RPMI8226 (cell line): ENCODE measurements at places on chromosomes 5 and 9.

DNA sequence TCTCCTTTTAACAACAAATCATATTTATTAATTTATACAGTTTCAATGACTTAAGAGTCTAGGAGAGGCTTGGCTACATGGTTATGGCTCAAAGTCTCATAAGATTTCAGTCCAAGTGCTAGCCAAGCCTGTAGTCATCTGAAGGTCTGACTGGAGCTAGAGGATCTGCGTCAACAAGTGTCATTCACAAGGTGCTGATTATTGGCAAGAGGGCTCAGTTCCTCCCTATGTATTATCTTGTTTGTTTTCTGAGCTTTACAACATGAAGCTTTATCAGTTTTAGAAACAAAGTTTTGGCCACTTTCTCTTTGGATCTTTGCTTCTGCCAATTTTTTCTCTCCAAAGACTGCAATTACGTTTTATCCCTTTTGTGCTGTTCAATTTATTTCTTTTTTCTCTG is 94.7 kb downstream of the RICTOR start:
- no peak for DNase-seq

DNA sequence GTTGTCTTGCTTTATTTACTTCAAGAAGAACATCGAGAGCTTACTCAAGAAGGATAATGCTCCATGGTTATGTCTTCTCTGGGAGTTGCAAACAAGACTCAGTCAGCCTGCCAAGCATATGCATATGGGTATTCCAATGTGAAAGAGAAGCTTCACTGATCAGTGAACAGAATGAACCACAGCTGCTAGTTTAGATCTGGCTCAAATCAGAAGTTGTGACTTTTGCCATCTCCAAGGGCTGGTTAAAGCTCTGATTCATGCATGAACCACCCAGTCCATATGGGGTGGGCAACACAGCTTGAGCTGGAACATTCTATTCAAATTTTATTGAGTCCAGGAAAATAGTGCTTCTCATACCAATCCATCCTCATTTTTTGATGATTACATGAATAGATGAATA is 50.0 kb downstream of the ATPSCKMT start:
- DNase-seq, result no peak

GRCh38 chr5:67935908-67936566 is 279.5 kb upstream of the PIK3R1 start:
- no peak for DNase-seq

- no peak for DNase-seq
Measured at GRCh38 chr5:17976404-17976803, 342.1 kb downstream of the TAF11L14 start.

GRCh38 chr5:103308774-103309173 is 50.2 kb downstream of the MACIR start:
- no peak for DNase-seq

DNA sequence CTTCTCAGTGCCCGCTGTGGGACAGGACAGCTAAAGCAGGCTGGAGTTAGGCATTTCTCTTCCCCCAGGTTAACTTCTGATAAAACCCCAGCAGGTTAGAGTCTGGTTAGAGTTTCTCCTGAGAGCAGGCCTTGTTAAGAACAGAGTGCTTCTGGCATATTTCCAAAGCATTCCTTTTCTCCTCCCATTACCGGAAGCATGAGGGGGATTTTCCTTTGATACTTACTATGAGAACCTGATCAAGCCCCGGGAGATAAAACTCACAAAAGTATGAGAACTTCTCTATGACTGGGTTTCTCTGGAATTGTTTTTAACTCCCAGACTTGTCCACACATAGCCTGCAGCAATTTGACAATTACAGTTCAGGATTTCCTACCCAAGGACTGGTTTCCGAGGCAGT is 77.4 kb upstream of the MAST4 start:
- DNase-seq, result no peak

DNA sequence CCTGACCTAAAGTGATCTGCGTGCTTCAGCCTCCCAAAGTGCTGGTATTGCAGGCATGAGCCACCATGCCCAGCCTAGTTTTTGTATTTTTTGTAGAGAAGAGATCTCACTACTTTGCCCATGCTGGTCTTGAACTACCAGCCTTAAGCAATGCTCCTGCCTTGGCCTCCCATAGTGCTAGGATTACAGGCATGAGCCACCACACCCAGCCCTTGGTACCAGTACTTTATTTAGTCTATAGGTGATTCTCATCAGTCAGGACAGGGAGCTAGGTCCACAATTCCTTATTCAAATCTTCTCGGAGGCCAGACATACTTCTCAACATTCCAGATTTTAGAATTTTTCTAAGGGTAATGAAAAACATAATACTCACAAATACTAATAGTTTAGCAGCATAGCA is 8.4 kb downstream of the ZNF131 start:
- no peak for DNase-seq

- no peak for DNase-seq
Measured at GRCh38 chr9:133968966-133969617, 23.0 kb downstream of the VAV2 start.

DNA sequence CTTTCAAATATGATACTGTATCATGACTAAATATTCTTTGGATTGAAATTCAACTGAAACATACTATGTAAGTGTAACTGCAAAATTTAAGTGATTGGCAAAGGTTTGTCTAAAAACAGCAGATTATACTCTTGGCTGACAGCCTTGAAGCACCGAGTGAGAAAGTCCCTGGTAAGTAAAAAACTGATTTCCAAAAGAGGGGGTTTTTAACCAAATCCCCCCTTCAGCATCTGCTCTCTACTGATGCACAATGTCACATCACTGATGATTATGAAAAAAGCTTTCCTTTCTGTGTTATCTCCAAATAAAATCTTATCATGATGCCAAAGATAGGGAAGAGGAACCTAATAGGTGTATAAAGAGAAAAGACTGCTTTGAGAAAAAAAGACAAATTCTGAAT is 141.0 kb downstream of the MEF2C start:
- no peak for DNase-seq

DNA sequence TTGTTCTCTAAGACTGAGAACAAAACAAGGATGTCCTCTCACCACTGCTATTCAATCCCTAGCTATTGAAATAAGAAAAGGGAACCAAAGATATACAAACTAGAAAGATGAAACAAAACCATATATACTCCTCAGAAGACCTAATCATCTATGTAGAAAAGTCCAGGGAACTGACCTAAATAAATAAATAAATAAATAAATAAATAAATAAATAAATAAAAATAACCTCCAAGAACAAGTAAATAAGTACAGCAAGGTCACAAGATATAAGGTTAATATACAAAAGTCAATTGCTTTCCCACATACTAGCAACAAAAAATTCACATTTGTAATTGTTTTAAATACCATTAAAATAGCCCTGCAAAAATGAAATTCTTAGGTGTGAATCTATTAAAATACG is 54.6 kb downstream of the DTWD2 start:
- no peak for DNase-seq

DNA sequence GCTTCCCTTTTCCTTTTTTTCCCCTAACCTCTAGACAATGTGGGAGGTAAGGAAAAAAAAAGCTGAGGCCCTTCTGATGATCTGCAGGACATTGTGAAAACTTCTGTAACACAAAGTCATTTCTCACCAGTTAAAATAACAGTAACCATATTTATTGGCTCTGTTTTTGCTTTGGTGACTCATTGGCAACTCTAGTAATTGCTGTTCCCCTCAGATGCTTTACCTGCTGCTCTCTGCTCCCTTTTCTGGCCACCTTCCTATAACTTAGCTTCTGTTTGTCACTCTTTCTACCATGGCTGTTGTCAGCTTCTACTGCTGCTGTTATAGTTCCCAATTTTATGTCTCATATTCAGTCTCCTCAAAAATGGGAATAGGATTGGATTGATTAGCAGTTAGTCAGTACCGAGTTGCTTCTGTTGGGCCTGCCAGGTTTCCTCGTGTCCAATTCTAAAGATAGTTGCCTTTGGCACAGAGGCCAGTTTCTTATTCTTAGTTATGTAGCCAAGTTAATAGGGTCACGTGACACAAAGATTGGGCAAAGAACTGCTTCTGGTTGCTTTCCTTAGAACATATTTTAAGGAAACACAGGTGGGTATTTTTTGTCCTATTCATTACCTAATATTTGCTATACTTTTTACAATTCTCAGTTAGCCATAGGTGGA is 16.8 kb downstream of the SCAMP1 start:
- no peak for DNase-seq

GRCh38 chr9:97706246-97706645 is 9.1 kb upstream of the XPA start:
- no peak for DNase-seq

DNA sequence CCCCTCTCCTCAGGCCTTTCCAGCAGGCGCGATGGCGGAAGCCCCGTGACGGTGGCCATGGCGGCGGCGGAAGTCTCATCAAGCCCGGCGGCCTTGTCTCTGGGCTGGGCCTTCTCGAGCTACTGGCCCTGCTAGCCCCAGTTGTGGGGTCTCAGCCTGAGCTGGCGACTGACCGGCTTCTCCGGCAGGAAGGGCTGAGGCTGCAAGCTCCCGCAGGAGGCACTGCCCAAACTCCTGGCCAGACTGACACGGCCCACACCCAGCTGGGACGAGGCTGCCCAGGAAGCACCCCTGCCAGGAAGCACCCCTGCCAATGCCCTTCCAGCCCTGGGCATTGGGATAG is 88.5 kb upstream of the ANKH start:
- DNase-seq, result no peak

- no peak for DNase-seq
Measured at GRCh38 chr5:146205499-146206202, 2.2 kb downstream of the RBM27 start.

DNA sequence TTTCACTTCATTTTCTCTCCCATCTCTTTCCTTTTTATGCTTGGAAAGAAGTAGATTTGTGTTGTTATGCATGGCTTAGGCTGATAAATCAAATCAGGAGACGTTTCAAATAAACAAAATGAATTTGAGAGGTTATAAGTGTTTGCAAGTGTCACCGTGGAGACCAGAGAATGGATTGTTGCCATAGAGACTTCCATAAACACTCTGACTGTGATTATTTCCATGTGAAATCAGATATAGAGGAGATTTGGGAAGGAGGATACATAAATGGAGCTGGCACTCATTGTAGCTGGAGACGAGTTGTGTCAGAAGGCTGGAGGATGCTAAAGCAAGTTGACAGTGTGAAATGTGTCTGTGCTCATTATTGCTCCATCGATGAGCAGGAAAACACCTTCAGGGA is 84.2 kb upstream of the PCSK1 start:
- DNase-seq, result no peak

- peak; percentile 44 for DNase-seq
Measured at GRCh38 chr9:20620650-20621470, 1.4 kb downstream of the MLLT3 start.

GRCh38 chr5:93575461-93576414 is 5.3 kb downstream of the NR2F1-AS1 start:
- no peak for DNase-seq

- no peak for DNase-seq
Measured at GRCh38 chr5:87010736-87011135, 256.9 kb upstream of the RASA1 start.

GRCh38 chr5:167244583-167244982 is 1046.9 kb upstream of the WWC1 start:
- DNase-seq, result no peak

GRCh38 chr9:17994695-17995425 is 416.0 kb downstream of the SH3GL2 start:
- DNase-seq, result no peak
